Fibroblast of lung (primary cell): ENCODE measurements at places on chromosomes 13 and 19. TPM values are rescaled to one million over a fixed set of nuclear protein-coding genes. Genes with fewer than 3 reads are reported as not detected.

DNA sequence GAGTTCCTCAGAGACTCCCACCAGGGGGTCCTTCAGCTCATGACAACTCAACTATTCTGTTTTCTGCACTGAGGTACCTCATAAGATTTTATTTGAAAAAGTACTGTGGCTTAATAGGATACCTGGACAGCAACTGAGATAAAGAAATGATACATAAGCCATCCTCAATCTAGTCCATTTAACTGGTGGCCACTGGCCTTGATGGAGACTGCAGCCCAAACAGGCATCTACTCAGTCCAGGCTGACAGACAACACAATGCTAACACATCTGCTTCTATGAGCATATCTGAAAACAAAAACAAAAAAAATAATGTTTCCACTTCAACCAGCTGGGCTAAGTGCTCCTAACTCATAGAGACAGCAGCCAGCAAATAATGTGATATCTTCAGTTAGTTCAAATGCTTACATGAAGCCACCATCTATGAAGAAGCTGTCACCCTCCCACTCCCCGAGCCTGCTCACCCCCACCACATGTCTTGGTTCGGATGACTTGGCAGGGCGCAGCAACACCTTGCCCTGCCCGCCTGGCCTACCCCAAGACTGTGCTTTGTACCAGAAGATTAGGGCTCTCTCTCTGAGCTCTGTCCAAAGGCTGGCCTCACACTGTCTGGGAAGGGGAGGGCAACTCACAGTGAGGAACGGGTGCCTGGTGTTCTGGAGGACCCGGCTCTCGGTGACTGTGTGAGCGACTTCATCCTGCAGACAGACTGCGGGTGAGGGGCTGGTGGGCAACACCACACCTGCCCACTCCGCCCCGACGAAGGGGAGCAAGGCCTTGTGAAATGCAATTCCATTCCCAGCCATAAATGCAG, 13.1 kb upstream of the CCNP start:
- DNase-seq: no peak

DNA sequence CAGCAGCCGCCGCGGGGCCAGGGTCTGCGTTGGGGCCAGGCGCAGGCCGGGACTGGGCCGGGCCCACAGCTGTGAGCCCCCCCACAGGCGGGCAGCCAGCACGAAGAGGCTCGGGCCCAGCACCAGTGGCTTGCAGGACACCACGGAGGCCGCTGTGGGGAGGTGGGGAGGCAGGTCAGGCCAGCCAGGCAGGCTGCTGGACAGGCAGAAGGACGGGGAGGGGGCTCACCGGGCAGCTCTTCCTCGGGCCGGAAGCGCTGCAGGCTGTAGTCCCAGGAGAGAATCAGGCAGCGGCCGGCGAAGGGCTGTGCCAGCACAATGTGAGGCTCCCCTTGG, 8.3 kb downstream of the LGI4 start:
- no peak for DNase-seq

GRCh38 chr13:29999492-30000369, 149.3 kb upstream of the UBL3 start:
- DNase-seq: no peak

- DNase-seq: no peak
Observed at GRCh38 chr13:24224232-24224680, 63.7 kb downstream of the SPATA13 start.

GRCh38 chr19:18430417-18431144, 7.4 kb downstream of the ISYNA1 start:
- no peak for DNase-seq

The FLT1 gene
- 0.77 and 1.3 TPM in 2 replicates for total RNA-seq

The HIPK4 gene
- total RNA-seq: 0.17 and 0.26 TPM in 2 replicates

The AMH gene
- total RNA-seq: 0.26 and 0.33 TPM in 2 replicates

DNA sequence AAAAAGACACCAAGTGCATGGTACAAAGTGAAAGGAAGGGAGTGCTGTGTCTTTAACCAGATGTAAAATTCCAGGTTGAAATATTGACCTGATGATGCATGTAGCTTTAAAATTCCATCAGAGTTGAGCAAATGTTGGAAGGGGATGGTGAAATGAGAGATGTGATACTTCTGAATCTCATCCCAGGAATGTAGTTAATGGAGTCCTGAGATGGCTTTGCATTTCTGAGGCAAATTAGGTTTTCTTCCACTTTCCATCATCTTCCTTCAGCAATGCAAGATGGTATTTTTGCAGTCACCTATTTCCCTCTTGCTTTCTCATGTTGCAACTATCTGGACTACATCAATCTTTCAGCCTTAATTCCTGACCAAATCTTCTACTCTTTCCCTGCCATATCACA, 194.1 kb upstream of the MIR17HG start:
- peak; percentile 85 for DNase-seq
